ENCODE measurements at places on chromosomes 1 and 21. TPM values are rescaled to one million over a fixed set of nuclear protein-coding genes. Genes with fewer than 3 reads are reported as not detected.
A peak's percentile ranks its signal among the peaks of the same experiment; 100 is the strongest.

Gene HSF2BP
- total RNA-seq, result 4.7 TPM

Gene TRAPPC3
- 147 TPM for total RNA-seq

Gene KRTAP7-1
- total RNA-seq, result not detected

Gene DFFB
- total RNA-seq, result 8.6 TPM

Gene CADM3
- 0.47 TPM for total RNA-seq

Gene HECTD3
- total RNA-seq, result 23.8 TPM

Gene HSPB7
- total RNA-seq, result 1.9 TPM

Gene MYBPH
- total RNA-seq, result not detected

Gene GUCA2A
- total RNA-seq, result not detected

- no peak for DNase-seq
Observed at GRCh38 chr1:93620172-93620840, 61.3 kb downstream of the BCAR3 start.

DNA sequence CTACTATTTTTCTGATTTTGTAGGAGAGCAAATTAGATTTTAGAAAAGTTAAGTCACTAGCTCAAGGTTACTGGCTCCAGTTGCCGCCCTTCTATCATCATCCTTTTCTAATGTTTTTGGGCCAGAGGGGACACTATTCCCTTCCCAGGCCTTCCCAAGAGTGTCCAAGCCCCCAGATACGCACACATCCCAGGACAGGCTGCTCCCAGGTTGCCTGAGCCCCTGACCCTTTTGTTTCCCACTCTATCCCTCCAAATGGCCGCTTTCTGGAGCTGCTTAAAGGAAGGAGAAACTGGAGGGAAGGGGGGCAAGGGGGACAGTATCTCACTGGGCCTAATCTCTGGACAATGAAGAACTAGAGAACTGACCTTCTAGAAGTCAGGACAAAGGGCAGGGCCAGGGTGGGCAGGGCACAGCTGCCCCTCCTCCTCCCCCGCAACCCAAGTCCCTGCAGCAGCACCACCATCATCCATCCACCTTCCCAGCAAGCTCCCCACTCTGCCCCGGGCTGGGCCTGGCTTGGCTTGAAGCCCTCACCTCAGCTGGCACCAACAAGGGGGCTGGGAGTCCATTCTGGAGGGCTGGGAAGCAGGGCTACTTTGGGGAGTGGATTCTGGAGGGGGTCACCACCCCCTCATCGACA lies 1.1 kb upstream of the MAP7D1 start:
- peak; percentile 44 for DNase-seq

DNA sequence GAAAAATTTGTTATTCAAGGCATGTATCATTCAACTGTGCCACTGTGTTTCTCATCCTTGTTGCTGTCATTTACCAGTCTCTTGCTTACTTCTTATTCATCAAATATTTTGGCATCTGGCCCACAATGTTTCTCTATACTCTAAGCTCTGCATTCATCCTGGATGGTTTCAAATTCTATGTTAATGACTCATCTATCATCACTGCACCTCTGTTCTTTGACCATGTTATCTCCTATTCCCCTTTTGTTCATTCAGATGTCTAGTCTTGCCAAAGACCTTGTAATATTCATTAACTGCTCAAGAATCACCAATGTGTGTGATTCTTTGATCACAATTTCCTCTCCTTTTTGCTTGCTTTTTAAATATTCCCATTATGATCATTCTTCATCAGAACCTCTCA lies 54.6 kb upstream of the PRKACB start:
- peak; percentile 88 for DNase-seq

- no peak for DNase-seq
Observed at GRCh38 chr1:203214871-203215270, 14.6 kb downstream of the CHIT1 start.

GRCh38 chr1:198534548-198535418 lies 5.7 kb downstream of the ATP6V1G3 start:
- no peak for DNase-seq

- DNase-seq, result no peak
Observed at GRCh38 chr1:243394066-243394465, 138.2 kb downstream of the SDCCAG8 start.

GRCh38 chr21:38909109-38909508 lies 103.4 kb downstream of the ETS2 start:
- peak; percentile 43 for DNase-seq

GRCh38 chr21:46559291-46559983 lies 45.4 kb downstream of the S100B start:
- DNase-seq, result no peak

DNA sequence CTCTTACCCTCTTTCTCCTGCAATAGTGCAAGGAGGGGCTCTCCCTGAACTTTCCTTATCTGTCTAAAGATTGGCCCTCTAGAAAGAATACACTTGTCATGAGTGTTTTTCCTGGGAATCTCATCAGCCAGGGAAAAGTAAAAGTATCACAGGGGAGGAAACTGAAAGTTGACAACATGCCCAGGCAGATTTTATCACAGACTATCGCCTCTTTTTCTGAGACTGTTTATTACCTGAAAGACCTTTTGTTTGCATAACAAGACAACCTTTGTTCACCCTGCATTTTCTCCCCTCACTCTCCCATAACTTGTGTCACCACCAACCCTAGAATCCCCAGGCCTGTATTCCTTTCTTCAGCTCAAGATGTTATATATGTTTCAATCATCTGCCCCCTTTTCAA lies 794.7 kb upstream of the ADAMTS5 start:
- no peak for DNase-seq

DNA sequence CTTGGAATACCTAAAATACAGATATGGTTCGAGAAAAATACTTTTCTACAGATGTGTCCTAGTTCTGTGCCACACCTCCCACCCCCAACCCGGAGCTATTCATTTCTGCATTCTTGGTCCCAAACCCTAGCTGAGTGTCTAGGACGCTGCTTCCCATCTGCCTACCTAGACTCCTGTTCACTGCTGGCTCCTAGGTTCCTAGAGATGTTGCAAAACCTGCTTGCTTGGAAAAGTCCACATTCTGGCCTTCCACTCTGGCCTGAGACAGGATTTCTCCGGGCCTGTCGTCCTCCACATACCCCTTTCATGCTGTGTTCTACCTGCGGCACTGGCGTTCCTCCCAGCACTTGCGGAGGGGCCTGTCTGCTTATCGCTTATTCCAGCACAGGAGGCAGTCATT lies 165.8 kb upstream of the CTTNBP2NL start:
- no peak for DNase-seq

DNA sequence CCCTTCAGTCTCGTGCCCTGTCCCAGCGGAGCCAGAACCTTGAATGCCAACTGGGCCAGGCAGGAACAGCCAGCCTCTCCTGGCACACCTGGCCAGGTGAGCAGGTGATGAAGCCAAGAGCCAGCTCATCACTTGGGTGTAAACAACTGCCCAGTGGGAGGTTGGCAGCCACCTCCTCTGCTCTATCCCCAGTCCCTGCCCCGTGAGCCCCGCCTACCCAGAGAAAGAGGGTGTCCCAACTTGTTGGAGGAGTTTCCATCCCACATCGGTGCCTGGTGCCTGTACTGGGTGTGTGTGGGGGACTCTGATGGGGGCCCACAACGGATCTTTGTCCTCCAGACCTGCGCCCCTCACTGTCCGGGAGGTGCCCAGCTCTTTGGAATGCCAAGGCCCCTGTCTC lies 17.8 kb upstream of the FAM131C start:
- no peak for DNase-seq

DNA sequence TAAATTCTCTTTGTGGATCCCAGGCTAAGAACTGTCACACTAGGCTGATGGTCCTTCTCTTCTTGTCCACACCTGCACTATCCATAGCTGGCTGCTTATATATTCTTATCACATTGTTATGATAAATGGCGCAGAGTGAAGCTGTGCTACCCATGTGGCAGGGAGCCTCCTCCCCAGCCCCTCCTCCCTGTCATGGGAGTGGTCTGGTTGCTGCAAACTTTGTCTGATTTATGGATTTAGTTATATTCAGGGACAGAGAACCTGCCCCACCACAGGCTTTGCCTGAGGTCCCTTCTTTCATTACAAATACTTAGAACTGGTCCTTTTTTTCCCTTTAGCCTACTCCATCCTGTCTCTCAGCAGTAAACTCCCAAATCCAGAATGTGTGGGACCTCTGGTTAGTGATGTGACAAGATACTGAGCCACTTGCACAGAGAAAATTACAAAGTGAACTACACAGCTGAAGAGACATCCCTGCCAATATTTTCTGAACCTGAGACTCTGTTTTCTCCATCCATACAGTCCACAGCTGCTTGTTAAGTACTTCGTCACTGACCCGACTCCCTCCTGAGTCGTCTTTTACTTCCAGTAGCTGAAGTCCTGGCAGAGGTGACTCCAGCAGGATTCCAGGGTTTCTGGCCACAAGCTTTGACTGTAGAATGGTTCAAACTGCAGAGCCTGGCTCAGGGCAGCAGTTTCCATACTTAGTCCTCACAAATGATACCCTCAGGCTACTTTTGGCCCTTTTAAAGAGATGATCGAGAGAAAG lies 37.6 kb downstream of the PTGFRN start:
- DNase-seq, result no peak

- no peak for DNase-seq
Observed at GRCh38 chr1:76317299-76317900, 242.9 kb downstream of the ST6GALNAC3 start.

GRCh38 chr1:233383984-233384383 lies 56.5 kb downstream of the MAP3K21 start:
- no peak for DNase-seq

DNA sequence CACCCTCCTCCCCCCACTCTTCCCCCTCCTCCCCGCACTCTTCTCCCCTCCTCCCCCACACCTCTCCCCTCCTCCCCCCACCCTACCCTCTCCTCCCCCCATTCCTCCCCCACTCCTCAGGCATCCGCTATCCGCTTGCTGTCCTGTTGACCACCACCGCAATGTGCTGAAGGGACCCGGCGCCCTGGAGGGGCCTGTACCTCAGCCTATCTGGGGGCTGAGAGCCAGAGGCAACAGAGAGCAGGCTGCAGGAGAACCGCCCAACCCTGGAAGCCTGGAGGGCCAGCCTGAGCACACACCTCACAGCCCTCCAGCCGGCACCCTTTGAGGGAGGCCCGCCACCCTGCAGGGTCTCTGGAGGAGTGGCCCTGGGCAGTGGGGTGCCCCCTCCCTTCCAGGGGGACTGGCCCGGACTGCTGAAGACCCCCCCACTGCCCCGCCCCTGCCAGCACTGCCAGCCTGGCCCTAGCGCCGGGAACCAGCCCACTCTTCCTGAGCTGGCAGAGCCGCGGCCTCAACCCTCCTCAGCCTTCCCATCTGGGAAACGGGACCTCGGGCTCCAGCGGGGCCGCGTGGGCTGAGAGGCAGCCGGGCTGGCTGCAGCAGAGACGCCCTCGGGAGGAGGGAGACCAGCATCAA lies 1.2 kb downstream of the C1QTNF12 start:
- DNase-seq, result no peak

DNA sequence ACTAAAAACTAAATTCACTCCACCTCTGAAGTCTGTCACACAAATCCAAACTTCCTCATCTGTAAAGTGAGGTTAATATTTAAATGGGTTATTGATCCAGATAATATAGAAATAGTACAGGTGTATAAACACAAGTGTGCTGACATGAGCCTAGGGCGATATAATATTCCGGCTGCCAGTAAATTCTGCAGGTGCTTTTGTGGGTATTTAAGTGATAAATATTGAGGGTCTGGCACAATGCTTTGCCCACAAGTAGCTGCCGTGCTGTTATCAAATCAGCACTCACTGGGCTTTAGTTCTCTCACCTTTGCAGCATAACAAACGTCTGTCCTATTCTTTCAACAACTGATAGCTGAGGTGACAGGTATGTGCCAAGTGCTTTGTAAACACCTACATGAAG lies 7.6 kb downstream of the PABPC4 start:
- no peak for DNase-seq

- peak; percentile 59 for DNase-seq
Observed at GRCh38 chr1:121483961-121484424, 299.2 kb downstream of the SRGAP2C start.

GRCh38 chr1:187001198-187001889 lies 172.6 kb downstream of the PLA2G4A start:
- DNase-seq, result peak; percentile 72

DNA sequence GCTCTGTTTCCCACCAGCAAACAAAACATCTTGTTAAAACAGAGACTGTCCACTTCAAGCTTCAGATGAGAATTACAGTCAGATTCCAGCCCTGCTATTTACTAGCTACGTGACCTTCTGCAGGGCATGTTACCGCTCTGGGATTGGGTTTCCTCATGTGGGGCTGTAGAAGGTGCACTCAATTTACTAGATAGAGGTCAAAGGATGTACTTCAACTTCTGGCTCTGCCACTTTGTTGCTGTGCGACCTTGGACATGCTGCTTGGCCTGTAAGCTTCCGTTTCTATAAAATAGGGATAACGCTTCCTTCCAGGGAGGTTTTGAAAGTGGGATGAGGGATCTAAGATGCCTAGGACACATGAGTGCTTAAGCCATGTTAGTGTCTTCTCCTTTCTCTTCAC lies 46.0 kb upstream of the LRIG2 start:
- DNase-seq, result no peak
